AG08396 (cell line): ENCODE measurements at places on chromosomes 2 and 18.
A peak's percentile ranks its signal among the peaks of the same experiment; 100 is the strongest.

GRCh38 chr2:210309548-210310233 lies 5.3 kb downstream of the MYL1 start:
- DNase-seq, result no peak

DNA sequence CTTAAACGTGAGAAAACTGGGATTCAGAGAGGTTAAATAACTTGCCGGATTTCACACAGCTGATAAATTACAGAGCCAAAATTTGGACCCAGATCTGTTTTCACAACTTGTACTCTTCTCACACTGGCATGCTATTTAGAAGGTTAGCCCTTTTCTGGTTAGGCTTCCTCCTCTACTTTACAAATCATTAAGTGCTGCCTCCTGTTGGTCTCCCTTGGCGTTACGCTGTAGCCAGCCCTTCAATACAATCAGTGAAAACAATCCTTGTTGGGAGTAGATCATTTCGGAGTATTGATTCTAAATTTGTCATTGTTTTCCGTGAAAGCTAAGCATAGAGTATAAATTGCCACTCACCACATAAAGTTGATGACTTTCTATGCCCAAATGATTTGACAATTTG lies 153.5 kb downstream of the ARHGAP15 start:
- DNase-seq, result no peak

- DNase-seq, result no peak
Observed at GRCh38 chr2:216507220-216508160, 8.8 kb downstream of the RPL37A start.

DNA sequence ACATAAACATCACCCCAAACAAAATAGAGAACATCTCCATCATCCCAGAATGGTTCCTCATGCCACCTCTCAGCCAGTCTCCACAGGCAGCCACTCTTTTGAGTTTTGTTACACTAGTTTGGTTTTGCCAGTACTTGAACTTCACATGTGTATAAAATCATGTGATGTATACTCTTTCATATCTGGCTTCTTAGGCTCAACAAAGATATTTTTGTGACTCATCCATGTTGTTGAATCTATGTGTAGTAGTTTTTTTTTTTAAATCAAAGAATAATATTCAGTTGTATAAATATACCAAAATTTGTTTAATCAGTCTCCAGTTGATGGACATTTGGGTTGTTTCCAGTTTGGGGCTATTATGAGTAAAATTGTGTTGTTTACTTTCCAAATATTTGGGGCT lies 75.9 kb downstream of the PMS1 start:
- DNase-seq, result no peak

GRCh38 chr2:108616751-108617161 lies 82.5 kb downstream of the LIMS1 start:
- DNase-seq, result no peak

DNA sequence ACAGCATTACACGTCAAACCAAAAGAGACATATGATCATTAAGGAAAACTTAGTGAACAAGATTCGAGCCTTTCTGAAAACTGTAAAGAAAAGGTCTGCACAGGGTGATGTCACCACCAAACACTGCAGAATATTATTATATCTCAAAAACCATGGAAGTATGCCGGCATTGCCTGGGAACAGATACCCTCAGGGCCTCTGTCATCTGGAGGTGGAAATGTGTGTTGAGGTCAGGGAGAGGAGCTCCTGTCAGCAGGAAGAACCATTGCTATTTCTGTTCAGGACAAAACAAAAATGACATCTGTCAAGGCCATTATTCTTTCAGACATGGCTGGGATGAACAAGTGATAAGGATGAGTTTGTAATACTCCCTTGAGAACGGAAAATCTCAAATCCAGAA lies 365.9 kb upstream of the TRIB2 start:
- DNase-seq, result no peak

DNA sequence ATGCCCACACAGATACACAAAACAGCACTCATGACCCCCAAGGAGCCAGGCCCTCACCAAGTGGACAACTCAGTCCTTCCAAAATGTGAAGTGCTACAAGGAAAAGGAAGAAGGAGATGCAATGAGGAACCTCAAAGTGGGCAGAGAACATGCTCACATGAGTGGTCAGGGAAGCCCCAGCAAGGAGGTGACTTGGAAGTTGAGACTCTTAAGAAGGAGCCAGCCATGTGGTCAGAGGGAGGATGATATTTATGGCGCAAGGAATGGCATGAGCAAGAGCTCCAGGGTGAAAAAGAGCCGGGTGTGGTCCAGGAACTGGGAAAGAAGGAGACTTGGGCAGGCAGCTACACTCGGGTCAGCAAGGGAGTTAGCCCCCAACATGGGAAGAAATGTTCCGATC lies 30.0 kb upstream of the KLHL29 start:
- DNase-seq, result no peak

- DNase-seq, result no peak
Observed at GRCh38 chr2:66683599-66683998, 248.7 kb downstream of the MEIS1 start.

DNA sequence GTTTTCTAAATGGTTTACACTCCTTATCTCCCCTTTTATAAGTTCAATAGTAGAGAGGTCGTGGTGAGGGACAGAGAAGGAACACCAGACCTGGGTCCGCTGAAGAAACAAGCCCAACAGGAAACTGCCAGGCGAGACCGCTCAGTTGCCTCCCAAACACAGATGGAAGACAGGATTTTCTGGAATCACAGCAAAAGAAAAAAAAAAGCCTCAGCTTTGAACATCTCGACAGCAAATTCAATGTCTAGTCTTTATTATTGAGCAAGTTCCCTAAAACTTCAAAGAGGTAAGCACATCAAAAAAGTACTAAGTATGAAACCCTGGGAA lies 33.5 kb upstream of the GNAL start:
- DNase-seq, result no peak

DNA sequence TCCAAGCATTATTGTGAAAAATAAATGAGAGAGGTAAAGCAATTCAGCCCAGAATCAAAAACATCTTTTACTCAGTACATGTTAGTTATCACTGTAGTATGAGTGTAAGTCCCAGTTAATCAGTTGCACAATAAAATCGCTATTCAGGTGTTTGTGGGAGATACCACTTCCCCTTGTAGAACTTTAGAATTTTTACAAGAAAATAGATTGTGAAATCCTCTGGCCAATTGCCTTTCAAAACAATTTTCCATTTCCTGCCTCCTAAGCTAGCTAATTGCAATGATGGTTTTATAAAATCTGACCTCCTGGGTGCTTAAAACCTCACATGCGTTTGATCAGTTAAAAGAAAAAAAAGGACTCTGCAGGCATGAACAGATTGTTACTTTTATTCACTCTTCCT lies 332.5 kb downstream of the PID1 start:
- DNase-seq, result no peak

GRCh38 chr2:218026676-218027425 lies 24.1 kb upstream of the TNS1 start:
- no peak for DNase-seq

GRCh38 chr2:185952100-185952499 lies 213.5 kb downstream of the FSIP2 start:
- no peak for DNase-seq

- DNase-seq, result no peak
Observed at GRCh38 chr2:46704593-46704992, 211.0 kb downstream of the MCFD2 start.

DNA sequence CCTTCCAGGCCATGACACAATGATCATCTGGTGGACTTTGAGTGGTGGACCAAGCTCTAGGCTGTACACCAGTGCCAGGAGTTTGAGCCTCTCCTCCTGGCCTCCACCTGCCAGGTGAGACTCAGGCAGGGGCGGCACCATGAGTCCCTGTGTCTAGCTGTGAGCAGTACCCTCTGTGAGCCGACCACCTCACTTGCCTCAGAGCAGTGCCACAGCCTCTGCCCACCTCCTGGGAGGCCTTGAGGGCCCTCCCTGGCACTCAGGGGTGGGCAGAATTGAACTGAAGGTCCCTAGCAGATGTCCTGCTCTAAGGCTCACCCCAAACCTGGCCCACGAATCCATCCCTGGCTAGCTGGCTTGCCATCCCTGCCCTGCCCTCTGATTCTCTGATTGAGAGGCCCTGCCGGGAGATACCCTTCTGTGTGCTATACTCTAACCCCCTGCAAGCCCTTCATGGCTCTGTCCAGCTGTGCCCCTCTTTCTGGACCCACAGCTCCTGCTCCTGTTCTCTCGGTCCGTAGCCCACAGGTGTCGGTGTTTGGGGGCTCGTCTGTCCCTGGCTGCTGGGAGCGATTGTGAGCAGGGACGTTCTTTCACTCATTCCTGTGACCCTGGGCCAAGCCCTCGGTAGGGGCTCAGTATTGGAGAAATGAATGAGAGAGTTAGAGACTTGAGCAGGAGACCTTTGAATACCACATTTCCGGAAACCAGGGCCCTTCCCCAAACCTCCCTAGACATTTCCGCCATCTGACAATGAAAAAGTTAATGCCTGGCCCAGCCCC lies 70.0 kb downstream of the INHBB start:
- no peak for DNase-seq

DNA sequence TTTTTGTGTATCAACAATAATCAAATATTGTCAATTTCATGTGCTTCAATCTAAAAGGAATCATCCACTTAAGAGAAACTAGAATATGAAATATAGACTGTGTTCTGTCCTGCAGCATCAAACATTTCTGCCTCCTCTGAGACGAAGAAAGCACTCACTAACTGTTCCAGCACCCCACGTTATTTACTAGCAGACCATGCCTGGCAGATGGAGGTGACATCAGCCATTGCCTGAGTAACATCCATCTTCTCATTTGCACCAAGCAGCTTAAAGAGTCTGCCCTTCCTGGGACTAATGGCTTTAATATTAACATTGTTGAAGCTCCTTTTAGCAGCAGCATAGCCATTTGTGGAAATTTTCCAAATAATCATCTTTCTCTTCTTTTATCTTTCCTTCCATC lies 25.7 kb downstream of the SGPP2 start:
- no peak for DNase-seq

DNA sequence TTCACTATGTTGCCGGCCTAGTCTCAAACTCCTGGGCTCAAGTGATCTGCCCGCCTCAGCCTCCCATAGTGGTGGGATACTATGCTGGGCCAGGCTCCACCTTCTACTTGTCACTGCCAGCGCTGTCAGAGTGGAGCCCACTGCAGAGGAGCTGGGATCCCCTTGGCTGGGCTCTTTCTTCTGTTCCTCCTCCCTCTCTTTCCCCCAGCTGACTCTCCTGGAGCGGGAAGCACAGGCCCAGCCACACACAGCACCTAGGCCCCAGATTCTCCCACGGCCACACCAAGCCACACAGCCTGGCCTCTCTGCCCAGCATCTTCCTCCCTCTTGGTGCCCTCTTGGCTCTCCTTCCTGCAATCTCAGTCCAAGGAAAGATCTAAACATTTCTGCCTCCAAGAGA lies 3.7 kb upstream of the GAREM2 start:
- DNase-seq, result no peak

DNA sequence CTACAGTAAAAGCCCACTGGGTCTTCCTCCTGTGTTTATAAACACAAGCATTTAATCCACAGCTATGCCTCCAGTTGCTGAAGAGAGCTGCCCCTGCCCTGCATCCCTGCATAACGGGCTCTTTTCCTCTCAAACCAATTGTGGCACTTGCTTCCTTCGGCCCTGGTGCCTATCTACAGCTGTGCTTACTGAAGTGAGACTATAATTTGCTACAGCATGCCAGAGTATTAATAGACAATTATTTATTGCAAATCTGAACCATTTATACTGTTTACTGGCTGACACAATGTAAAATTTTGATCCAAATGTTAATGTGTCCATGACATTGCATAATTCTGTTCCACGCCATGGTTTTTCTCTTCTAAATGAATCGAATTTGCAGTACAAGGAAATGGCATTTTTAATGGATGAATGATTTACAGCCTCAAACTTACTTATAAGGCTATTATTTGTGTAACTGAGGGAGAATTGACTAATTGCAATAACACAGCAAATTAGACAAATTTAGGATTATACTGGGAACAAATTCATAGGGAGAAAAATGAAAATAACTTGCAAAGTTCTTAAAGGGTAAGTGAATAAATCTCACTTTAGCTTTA lies 457.0 kb upstream of the HNRNPA3 start:
- DNase-seq, result no peak

- peak; percentile 39 for DNase-seq
Observed at GRCh38 chr2:200575957-200576356, 9.9 kb upstream of the AOX1 start.

DNA sequence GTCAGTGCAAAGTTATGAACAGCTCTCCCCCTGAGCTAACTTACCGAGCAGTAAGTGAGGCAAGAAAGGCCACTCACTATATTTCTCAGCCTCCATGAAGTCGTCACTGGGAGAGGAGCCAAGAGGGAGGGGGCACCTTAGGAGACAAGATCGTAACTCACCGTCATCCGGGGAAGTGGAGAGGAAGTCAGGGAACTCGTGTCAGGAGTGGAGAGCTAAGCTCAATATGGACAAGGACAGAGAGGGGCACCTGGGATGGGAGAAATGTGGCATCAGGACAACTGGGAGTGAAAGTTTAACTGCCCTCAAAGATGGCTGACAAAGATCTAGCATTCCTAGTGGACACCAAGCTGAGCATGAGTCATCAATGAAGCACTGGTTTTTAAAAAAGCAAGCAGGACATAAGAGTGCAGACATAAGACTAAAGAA lies 37.1 kb downstream of the BCL11A start:
- peak; percentile 53 for DNase-seq

DNA sequence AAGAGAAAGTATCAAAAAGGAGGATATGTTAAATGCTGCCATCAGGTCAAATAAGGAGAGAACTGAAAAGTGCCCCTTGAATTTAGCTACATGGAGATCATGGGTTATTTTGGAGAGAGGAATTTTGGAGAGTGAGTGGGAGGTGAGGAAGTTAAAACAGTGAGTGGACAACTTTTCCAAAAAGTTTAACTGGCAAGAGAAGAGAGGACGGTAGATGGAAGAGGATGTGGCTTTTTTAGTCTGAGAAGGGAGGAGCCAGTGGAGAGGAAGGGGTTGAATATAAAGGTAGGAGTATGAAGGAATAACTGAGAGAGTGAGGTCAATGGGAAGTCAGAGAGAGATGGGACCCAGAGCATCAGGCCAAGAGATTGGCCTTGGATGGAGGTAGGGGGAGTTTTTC lies 62.5 kb upstream of the NFE2L2 start:
- no peak for DNase-seq

DNA sequence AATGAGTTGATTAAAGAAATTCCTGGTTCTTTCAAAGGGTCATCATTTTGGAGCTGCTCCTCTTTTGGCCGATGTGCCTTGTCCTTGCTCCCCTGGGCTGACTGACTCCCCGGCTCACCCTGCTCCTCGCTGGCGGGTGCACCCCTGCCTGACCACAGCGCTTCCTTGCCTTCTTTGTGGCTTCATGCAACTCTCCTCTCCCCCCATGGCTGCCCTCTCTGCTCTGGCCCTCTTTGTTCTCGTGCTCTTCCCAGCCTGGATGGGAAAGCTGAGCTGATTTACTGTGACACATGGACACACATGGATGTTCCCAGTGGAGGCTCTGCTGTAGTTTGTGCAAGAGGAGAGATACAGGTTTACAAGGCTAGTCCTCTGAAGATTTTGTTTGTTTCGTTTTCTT lies 234.6 kb downstream of the HAUS1 start:
- DNase-seq, result no peak
